RWPE1 (cell line): ENCODE measurements at places on chromosomes 12 and 14.

DNA sequence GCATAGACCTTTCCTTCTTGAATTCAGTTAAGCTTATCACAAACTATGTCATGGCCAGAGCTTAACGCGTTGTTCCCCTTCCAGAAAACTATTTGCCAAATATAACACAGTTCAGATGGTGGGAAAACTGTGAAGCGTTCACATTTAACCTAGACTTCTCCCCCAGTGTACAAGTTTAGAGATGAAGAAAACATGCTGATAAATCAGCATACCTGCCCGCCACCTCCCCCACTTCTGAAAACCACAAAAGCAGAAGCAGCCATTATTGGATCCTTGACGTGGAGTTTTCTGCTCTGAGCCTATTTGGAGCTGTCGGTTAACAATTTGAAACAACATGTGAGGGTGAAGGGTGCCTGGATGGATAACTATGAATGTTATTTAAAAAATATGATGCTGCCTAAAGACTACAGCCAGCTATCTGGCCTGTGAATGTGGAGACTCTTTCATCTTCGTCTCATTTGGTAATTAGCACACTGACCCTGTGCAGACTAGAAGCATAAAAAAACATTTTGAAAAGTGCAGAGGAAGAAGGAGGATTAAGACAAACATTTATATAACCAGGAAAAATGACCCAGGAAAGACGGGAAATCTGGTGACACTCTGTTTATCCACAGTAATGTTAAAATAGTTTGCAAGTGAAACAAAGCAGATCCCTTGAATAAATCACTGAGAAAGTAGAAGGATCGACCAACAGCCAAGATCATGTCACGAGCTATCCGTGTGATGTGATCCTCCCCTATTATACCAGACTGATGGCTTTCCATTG lies 408.2 kb downstream of the AEBP2 start:
- no peak for DNase-seq

GRCh38 chr12:70719672-70720420 lies 82.6 kb upstream of the PTPRB start:
- peak; percentile 28 for DNase-seq

- no peak for DNase-seq
These were observed 84.7 kb upstream of the LGR5 start for GRCh38 chr12:71354871-71355270.

- peak; percentile 26 for DNase-seq
These were observed 5.8 kb upstream of the NRXN3 start for GRCh38 chr14:78164226-78164853.

DNA sequence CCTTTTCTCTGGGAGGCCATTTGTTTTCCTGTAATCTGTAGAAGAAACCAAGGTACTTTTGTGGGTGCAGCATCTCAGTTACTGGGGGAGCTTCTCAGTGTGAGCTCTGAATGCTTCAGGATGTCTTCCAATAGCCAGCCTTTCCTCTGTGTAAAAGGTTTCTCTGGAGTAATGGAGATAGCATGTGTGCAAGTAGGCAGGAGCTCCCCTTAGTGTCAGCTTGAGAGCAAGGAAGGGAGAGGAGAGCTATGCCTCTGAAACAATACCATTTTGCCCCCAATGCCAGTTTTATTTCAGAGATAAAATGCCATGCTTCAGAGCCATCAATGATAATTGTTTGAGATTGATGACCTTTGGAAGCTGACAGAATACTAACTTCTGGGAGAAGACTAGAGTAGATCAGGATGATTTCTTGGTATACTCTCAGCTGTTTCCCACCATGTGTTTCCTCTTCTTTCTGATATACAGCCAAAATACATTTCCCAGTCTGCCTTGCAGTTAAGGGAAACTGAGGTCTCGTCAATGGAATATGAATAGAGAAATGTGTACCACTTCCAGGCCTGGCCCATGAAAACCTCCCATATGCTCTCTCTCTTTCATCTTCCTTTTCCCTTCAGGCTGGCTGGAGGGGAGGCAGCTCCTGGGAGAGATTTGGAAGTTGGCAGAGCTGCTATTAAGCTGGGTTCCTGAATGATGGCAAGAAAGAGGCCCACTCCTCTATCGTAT lies 125.7 kb downstream of the CRADD start:
- DNase-seq = no peak

DNA sequence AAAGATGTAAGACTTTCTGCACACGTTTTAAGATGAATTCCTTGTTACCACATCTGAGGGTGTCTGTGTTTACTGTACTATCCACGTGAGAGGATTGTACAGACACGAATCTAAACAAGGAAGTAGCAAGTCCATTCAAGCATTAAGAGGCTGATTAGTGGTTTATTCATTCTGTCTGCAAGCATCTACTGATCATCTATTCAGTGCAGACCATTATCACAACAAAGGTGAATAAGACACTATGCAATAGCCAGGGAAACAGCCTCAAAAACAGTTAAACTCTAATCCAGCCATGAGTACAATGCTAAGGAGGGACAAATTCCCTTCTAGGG lies 111.6 kb upstream of the PZP start:
- no peak for DNase-seq

GRCh38 chr14:65237941-65238340 lies 135.6 kb upstream of the MAX start:
- no peak for DNase-seq

DNA sequence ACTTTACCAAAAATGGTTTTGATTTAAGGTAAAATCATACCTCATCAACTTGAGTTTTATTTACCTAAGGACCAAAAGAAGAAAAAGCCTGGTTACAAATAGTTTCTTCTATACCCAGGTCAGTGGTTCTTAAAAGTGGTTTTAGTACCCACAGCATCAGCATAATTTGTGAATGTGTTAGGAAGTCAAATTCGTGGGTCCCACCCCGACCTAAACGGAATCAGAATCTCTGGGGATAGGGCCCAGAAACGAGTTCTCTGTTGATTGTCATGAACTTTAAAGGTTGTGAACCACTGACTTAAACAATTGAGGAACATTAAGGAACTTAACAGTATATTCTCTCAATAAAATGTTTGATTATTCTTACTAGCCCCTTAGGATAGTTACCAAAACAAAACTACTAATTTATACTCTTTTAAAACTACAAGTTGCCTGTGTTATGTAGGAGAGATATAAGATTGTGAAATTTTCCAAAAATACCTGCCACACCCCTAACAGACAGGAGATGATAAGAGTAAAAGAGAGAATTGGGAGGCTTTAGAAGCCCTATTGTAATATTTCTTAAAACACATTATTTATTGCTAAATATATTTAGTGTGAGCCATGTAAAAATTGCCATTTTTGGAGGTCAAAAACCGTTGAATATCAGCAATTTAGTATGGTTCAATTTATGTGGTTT lies 669 bp upstream of the SLC25A21 start:
- DNase-seq = no peak

DNA sequence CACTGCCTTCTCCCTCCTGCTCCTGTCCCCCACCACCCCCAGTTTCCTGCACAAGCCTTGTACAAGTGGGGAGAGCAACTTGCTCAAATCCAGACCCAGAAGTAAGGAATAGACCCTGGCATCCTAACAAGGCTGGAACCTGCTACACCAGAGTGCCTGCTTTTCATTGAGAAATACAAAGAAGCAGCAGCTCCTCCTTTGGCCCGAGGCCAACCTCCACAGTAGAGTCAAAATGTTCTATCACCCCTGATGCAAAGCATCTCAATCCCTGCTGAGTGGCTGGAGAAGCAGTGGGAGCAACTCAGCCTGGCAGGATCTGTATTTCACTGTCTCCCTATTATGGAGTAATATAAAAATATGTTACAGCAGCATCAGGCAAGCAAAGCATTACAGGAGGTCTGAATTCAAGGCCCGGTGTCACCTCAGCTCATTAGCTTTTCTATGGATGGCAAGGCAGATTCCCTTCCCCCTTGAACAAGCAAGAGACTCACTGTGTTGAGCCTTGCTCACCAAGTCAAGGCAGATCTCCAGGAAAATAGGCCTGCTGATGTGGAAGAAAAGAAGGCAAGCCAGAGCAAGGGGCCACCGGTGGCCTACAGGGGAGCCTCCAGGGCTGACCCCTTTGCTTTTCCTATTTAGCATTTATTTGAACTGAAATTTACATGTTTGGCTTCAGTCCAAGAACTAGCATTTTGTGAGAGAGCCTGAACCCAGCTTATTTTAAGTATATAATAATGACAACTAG lies 186.3 kb upstream of the EGLN3 start:
- no peak for DNase-seq
